ENCODE measurements at places on chromosomes 11 and 22.

GRCh38 chr22:49749885-49750510, 77.7 kb downstream of the BRD1 start:
- DNase-seq = peak; percentile 1

GRCh38 chr11:125373426-125374391, 122.4 kb downstream of the FEZ1 start:
- no peak for DNase-seq

DNA sequence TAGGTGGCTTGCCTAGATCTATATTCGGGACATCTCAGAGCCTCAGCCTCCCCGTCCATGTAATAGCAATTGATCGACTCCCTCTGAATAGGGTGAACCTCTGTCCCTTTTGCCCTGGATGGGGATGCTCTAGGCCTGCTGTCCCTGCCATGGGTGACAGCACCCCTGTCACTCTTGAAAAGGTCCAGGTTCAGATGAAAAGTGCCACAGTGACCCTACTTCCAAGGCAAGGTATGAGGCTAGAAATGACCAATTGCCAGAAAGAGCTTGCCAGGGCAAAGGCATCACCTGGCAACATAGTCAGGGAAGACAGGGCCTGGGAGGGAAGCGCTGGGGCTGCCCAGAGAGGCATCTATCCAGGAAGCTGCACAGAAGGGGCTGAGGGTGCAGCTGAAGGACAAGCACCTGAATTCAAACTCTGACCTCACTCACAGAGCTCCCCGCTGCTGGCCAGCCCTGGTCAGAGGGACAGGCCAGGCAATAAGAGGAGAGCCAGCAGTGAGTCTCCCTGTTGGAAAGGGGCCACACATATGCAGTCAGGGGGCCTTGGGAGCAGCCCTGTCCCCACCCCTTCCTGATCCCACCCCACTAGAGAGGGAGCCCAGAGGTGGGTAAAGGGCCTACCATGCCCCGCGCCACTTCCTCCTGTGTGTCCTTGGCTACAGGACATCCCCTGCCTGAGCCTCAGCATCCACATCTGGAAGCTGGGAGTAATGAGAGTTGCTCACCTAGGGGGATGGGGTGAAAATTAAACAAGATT, 9.0 kb upstream of the APOBEC3A start:
- DNase-seq = no peak

- peak; percentile 55 for DNase-seq
Measured at GRCh38 chr11:1450949-1451710, 35.4 kb downstream of the MOB2 start.

DNA sequence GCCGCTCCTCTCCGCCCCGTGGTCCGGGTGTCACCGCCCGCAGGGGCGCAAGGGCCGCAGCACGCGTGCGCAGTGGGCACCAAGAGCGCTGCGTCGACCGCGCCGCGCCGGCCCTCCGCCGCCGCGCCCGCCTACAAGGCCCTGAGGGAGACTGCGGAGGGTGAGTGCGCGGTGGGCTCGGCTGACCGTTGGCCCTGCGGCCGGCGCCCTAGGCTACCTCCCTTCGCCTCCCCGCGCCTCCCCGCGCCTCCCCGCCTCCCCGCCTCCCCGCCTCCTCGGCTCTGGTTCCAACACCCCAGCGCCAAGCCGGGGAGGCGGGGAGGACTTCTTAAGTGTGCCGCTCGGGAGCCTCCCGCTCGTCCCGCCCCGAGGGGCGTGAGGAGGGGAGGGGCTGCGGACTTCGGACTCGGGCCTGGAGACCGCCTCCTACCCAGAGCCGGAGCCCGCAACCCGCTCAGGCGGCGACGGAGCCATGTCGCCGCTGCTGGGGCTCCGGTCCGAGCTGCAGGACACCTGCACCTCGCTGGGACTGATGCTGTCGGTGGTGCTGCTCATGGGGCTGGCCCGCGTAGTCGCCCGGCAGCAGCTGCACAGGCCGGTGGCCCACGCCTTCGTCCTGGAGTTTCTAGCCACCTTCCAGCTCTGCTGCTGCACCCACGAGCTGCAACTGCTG, at the start of gene AQP11:
Gene AQP11 (plus strand): TSS at position 433 of the 673 bp plus-strand sequence. CDS start 40 bp downstream, at position 473.
- no peak for DNase-seq

- no peak for DNase-seq
Measured at GRCh38 chr11:19905280-19905853, 192.7 kb downstream of the NAV2 start.

DNA sequence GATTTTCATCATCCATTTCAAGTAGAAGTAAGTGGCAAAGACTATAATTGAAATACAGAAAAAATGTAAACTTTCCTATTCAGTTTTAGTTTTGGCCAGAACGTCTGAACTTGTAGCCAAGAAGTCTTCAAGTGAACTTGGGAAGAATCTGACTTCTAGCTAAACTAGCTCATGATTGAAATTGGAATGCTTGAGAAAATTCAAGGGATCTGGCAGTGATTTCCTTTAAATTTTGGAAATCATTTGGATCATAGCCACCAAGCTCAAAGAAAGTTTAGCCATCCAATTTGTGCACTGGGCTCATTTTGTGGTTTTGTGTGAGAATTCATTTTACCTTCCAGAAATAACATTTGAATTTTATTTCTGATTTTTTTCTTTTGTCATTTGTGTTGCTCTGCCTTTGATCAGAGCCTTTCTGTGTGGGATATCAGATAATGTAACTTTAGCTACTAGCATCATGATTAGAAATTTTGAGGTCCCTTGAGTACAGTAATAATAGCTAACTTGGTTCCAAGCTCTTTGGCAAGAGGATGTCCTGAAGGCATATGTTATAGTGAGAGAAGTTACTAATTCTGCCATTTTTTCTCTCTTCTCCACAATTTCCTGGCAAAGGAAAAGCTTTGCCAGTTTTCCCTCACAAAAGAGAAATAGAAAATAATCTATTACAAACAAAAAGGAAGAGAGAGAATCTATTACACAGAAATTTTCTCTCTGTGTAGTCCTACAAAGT, 2123.7 kb upstream of the RAG2 start:
- no peak for DNase-seq

GRCh38 chr11:65546217-65546958, 11.8 kb downstream of the LTBP3 start:
- peak; percentile 94 for DNase-seq

DNA sequence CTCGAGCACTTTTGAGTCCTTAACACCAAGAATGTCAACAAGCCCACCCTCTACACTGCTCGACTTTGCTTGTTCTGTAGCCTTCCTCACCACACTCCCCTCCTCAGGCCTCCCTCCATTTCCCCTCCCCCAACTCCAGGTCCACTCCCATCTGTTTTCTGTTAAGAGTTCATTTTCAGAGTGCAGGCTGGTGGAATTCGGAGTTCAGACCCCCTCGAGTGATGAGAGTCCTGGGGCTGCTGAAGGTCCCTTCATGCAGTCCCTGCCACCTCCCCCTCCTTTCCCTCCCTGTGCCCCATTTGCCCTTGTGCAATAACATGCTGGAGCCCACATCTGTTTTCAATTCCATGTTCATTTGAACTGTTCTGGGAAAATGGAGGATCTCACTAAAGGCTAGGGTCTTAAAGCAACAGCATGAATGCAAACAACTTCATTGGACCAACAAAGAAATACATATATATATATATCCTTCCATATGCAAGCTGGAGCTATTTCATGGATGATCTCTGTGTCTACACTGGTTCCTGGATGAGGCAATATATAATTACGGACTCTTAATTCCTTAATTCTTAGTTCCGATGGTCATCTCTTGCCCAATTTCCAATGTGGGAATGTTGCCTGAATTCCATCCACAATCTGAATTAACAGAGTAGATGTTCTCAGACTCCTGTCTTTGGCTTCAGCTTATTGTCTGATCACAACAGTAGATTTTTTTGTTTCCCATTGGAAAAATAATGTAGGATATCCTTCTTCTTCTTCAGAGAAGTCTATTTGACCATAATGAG, 340.4 kb downstream of the ETS1 start:
- DNase-seq = no peak

DNA sequence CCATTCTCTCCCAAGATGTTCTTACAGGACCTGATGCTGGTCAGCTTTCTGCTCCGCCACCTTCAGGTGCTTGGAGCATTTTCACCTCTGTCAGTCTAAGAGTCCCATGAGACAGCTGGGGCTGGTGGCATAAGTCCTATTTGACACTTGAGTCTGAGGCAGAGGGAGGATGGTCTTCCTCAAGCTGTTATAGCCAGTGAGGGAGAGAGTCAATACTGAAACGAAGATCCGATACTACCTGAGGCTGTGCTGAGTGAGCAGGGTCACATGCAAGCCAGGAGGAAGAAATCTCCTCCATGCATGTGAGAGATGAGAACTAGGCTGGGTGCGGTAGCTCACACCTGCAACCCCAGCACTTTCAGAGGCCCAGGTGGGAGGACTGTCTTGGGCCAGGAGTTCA, 5.6 kb downstream of the ZFPL1 start:
- no peak for DNase-seq

DNA sequence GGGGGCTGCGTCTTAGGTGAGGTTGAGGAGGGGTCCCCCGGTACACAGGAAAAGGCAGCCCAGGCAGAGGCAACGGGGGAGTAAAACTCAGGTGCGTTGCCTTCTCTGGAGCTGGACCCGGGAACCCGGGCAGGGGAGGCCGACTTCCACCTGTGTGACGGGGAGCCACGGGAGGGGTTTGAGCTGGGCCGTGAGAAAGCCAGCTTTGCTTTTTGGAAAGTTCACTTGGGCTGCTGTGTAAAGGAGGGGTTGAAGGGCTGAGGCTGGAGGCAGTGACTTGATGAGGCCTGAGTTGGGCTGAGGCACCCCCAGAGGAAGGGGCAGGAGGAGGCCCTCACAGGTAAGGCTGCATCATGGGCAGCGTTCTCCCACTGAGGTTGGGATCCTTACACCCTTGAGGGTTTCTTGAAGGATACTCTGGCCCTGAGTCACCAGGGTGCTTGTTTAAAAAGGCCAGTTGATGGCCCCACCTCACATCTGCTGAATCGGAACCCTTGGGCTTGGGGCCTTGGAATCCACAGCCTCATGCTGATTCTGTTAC, 47.2 kb downstream of the CHRDL2 start:
- no peak for DNase-seq

DNA sequence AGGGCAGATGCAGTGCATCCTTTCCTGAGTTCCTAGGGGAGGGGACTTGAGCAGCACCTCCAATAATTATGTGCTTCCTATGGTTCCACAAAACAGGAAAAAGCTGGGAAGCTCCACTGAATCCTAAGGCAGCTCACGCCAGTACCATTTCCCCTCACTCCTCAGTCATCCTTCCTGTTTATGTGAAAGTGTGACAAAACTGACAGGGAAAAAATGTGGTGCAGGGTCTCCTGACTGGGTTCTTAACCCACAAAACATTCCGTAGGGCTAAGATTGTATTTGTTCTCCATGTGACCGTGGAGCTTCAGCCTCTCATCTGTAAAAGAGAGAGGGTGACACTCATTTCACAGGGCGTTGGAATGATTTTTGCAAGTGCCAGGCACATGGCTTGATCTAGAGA, 12.2 kb upstream of the LYVE1 start:
- no peak for DNase-seq

DNA sequence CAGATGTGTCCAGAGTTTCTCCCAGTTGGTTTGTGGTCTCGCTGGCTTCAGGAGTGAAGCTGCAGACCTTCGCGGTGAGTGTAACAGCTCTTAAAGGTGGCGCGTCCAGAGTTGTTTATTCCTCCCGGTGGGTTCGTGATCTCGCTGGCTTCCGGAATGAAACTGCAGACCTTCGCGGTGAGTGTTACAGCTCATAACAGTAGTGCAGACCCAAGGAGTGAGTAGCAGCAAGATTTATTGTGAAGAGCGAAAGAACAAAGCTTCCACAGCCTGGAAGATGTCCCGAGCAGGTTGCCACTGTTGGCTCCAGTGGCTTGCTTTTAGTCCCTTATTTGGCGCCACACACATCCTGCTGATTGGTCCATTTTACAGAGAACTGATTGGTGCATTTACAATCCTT, 1.8 kb upstream of the PGA3 start:
- DNase-seq = no peak

- peak; percentile 47 for DNase-seq
Measured at GRCh38 chr22:46114518-46115387, 35.6 kb upstream of the PPARA start.

GRCh38 chr22:38745676-38746460, 9.9 kb downstream of the SUN2 start:
- no peak for DNase-seq

- no peak for DNase-seq
Measured at GRCh38 chr11:13287036-13287435, 9.4 kb downstream of the BMAL1 start.

DNA sequence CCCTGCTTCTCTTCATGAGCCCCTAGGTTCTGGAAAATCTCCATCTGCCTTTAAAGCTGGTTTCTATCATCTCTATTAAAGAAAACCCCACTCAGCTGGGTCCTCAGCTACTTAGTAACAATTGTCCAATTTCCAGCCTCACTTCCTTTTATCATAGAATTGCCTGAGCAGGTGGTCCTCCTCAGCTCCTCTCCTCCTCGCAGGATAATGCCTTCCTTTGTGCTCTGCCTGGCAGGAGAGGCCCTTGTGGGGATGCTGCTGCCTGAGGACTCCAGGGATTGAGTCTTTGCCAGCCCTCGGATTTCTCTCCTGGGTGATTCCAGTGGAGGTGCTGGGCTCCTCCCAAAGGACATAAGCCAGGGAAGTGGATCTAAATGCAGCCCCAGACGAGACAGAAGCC, 448.3 kb downstream of the INSC start:
- no peak for DNase-seq

DNA sequence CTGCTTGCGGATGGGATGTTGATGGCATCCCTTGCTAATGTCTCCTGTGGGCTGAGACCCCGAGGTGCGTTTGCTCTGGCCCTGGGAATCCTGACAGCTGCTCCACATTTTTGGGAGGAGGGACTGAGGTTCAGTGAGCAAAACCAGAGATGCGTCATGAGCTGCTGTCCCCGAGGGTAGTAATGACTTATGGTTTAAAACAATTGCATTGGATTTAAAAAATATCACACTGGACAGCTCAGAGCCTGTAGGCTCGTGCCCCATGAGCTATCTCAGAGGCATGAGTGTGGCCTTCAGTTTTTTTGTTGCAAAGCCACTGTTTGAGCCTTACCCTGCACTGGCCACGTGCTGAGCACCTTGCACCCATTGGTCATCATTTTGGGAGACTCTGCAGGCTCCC, 20.9 kb upstream of the PARVG start:
- no peak for DNase-seq

Data from DND-41 (cell line).